ENCODE measurements at places on chromosomes 2 and 18. TPM values are rescaled to one million over a fixed set of nuclear protein-coding genes. Genes with fewer than 3 reads are reported as not detected.

Gene RUFY4
- polyA plus RNA-seq: 0.08 TPM

Gene HOXD13
- 0.11 TPM for polyA plus RNA-seq

Gene PLGLB1
- 7.8 TPM for polyA plus RNA-seq

Gene CCDC85A
- polyA plus RNA-seq: 1.8 TPM

Gene GPR55
- 0.24 TPM for polyA plus RNA-seq

Gene C2orf78
- polyA plus RNA-seq: not detected

Gene MRO
- polyA plus RNA-seq: 3.0 TPM

Gene FBLN7
- 13.2 TPM for polyA plus RNA-seq

Gene LBX2
- polyA plus RNA-seq: 1.7 TPM

Gene TMEM200C
- 0.98 TPM for polyA plus RNA-seq

Gene ANKRD29
- 0.93 TPM for polyA plus RNA-seq

Gene ALPI
- polyA plus RNA-seq: 0.10 TPM

Gene SLC14A1
- polyA plus RNA-seq: 4.8 TPM

Gene SLC11A1
- polyA plus RNA-seq: 0.56 TPM

Gene PSMA8
- polyA plus RNA-seq: not detected

Gene DLX1
- 0.12 TPM for polyA plus RNA-seq

Gene SH3RF3
- 4.5 TPM for polyA plus RNA-seq

Gene POTEI
- polyA plus RNA-seq: 0.10 TPM

Gene INPP5D
- polyA plus RNA-seq: 6.5 TPM

Gene RAB27B
- polyA plus RNA-seq: 3.8 TPM

Gene SLC9A4
- 8.1 TPM for polyA plus RNA-seq

Gene POTEJ
- polyA plus RNA-seq: 0.14 TPM

Gene FBXO48
- 2.0 TPM for polyA plus RNA-seq

Gene GLS
- 293 TPM for polyA plus RNA-seq

Gene CD8B2
- 0.24 TPM for polyA plus RNA-seq

Gene FKBP1B
- 14.3 TPM for polyA plus RNA-seq

Gene NEURL3
- 4.5 TPM for polyA plus RNA-seq

Gene RFX8
- polyA plus RNA-seq: 0.96 TPM

Gene ARHGEF4
- polyA plus RNA-seq: 6.2 TPM

Gene ECEL1
- polyA plus RNA-seq: 13.7 TPM

Gene TEKT4
- 0.32 TPM for polyA plus RNA-seq

Gene MDH1B
- 17.0 TPM for polyA plus RNA-seq

Gene KRTCAP3
- polyA plus RNA-seq: 6.5 TPM

Gene HNMT
- 84.9 TPM for polyA plus RNA-seq

Gene GALNT3
- 14.8 TPM for polyA plus RNA-seq

Gene UGT1A10
- not detected for polyA plus RNA-seq

Gene LYG1
- 4.1 TPM for polyA plus RNA-seq

Gene ANKRD62
- not detected for polyA plus RNA-seq

Data from right renal cortex interstitium (tissue), 3 donors.